Right cardiac atrium (tissue), 5 donors: ENCODE measurements at places on chromosomes 4 and X.
A peak's percentile ranks its signal among the peaks of the same experiment; 100 is the strongest.

DNA sequence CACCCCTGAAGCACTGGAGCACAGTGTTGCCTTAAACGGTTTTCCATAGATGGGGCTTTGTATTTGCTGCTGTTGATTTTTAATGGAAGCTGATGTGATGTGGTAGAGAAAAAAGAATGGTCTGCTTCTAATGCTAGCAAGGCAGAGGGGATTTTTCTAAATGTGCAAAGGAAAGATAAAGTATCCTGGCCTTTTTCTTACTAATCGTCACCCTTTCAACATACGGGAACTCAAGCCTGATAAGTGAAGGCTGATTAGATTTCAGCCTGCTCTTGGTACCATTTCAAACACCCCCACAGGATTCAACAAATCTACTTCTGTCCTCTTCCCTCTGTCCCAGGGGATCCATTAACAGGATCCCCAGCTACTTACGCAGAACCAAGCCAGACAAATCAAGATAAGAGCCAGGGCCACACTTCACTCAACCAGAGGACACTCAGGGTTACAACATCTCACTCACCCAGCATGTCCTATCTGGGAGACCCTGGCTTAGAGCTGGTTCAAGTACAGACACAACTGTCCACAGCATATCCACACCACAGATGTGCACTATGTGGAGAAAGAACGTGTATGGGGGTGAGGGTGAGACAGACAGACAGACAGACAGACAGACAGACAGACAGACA is 180.0 kb downstream of the SH3KBP1 start:
- DNase-seq = no peak

- DNase-seq = no peak
Measured at GRCh38 chr4:187183346-187183745, 459.7 kb upstream of the FAT1 start.

DNA sequence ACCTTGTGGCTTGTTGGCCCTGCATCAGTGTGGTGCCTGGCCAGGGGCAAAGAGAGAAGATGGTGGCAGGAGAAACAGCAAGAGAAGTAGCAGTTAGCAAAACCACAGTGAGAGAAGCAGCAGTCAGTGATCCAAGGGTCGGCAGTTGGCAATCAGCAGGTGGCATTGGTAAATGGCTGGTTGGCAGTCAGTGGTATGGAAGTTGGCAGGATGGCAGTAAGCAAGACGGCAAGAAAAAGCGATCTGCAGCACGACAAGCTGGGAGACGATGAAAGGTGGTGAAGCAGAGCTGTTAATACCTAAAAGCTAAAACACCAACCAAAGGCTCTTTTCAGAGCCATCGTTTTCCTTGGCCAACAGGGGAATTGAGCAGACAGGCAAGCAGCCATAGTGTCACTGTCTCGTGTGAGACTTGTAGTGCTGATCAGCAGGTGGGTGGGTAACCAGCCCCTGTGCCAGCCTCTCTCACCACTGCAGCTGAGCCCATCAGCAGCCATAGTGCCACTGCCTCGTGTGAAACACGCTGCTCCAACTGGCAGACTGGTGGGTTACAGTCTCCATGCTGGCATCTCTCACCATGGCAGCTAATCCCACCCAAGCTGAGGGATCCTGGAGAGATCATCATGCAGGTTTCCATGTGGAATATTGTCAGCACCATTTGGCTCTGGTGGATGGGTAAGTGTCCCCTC is 2078.4 kb downstream of the PCDH7 start:
- DNase-seq = no peak

GRCh38 chr4:168587411-168588125 is 90.7 kb downstream of the PALLD start:
- DNase-seq = peak; percentile 71

DNA sequence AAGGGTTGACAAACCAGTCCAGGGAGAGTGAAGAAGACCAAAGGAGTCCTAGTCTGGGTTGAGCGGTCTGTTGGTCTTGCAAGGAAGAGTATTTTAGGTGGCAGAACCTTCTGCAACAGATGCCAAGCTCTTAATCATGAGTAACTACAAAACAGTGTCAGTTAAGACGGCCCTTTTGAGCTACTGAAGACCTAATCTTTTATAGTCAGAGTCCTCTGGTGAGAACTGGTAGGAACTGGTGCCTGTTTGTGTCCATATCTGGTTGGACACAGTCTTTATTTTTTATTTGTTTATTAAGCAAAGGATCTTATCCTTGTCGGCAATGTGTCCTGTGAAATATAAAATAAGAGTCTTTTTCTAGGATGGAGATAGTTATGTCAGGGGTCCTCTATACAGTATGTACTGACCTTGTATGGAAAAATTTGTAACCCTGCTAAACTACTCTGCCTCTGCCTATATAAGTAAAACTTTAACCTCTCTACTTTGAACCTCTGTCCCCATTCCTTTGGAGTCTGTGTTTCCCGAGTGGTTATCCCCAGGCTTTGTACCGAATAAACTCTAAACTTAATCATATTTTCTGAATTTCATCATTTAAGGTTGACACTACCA is 47.1 kb downstream of the FAM13A start:
- no peak for DNase-seq
